ENCODE measurements at places on chromosomes 2 and 18.

DNA sequence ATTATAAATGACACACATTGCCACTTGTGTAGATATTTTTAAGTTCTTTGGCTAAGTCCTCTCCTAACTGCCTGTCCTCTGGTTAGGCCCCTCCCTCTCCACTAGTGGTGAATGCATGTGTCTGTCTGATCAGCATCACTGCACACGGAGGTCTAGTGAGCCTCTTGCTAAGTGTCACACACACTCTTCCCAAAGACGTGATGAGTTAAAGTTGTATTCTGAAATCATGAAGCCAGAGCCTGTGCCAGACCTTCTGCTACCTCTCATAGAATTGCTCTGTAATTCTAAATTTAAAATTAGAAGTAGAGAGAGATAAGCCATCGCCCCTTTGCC lies 41.3 kb downstream of the RALB start:
- DNase-seq = no peak

DNA sequence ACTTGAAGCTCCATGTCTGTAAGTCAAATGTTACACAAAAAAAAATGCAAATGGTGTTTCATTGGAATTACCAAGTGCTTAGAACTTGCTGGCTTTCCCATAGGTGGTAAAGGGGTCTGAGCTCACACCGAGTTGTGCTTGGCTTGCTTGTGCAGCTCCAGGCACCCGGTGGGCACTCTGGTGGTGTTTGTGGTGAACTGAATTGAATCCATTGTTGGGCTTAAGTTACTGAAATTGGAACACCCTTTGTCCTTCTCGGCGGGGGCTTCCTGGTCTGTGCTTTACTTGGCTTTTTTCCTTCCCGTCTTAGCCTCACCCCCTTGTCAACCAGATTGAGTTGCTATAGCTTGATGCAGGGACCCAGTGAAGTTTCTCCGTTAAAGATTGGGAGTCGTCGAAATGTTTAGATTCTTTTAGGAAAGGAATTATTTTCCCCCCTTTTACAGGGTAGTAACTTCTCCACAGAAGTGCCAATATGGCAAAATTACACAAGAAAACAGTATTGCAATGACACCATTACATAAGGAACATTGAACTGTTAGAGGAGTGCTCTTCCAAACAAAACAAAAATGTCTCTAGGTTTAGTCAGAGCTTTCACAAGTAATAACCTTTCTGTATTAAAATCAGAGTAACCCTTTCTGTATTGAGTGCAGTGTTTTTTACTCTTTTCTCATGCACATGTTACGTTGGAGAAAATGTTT lies 97.9 kb upstream of the IL1R2 start:
- DNase-seq = no peak

DNA sequence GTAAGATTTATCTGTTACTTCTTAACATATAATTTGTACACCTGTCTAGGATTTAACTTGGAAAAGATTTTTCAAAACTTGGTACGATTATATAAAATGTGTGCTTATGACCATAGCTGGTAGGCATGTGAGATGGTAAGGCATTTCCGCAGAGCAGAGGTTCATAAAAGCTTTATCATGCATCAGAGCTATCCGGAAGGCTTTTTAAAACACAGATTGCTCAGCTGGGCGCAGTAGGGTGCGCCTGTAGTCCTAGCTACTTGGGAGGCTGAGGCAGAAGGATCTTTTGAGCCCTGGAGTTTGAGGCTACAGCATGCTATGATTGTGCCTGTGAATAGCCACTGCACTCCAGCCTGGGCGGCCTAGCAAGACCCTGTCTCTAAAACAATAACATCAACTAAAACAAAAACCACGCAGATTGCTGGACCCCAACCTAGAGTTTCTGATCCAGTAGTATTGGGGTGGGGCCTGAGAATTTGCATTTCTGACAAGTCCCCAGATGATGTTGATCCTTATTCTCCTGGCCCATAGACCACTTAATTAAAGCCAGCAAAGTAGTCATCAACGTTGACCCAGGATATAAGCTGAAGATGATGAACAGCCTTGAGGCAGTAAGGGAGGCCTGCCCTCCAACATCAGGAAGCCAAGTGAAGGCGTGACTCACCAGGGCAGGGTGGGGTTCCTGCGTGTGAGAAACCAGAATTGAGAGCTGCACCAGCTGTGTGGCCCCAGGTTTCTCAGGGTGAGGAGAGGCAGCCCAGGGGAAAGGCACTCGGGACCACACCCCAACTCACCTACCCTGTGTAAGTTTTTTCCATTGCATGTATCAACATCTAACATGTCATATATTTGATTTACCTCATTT lies 21.6 kb upstream of the SLC20A1 start:
- DNase-seq = no peak

- no peak for DNase-seq
Observed at GRCh38 chr2:128282246-128282975, 36.3 kb downstream of the HS6ST1 start.

DNA sequence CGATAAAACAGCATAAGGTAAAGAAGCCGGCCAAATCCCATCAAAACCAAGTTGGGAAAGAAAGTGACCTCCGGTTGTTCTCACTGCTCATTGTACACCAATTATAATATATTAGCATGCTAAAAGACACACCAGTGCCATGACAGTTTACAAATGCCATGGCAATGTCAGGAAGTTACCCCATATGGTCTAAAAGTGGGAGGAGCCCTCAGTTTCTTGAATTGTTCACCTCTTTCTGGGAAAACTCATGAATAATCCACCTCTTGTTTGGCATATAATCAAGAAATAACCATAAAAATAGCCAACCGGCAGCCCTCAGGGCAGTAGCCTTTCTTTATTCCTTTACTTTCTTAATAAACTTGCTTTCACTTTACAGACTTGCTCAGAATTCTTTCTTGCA lies 544.9 kb upstream of the SETBP1 start:
- DNase-seq = no peak

DNA sequence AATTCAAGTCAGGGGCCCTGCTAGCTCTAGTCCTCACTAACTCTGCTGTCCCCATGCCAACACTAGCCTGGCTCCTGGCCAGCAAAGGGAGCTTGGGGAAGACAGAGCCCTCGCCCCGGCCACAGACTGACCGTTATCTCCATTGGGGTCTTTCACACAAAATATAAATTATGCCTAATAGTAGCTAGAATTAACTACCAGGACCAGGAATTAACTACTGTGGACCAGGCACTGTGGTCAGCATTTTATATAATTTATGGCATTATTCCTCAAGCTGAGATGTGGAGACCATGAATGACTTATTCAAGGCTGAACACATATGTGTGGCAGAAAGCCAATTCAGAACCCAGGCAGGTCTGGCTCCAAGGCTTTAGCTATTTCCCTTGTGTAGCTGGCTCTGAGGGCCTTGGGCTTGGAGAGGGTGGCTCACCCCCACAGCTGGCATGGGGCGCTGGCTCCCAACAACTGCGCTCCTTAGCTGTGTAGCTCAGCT lies 49.2 kb downstream of the CELF4 start:
- DNase-seq = no peak

DNA sequence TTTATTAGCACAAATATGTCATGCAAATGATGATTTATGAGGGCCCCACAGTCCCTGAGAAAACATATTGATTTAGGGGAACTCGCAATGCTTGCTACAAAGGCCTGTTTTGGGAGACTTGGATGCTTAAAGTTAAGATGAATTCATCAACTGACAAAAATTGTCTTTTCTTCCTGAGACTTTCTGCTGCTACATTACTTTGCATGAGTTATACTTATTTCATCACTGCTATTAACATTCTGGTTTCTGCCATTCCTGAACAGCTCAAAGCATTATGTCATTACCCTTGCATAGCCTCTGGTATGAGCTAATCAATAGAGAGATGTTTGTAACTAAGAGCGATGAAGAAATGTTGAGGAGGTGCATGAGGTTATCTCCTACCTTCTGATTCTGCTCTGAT lies 74.4 kb downstream of the SOX11 start:
- no peak for DNase-seq

DNA sequence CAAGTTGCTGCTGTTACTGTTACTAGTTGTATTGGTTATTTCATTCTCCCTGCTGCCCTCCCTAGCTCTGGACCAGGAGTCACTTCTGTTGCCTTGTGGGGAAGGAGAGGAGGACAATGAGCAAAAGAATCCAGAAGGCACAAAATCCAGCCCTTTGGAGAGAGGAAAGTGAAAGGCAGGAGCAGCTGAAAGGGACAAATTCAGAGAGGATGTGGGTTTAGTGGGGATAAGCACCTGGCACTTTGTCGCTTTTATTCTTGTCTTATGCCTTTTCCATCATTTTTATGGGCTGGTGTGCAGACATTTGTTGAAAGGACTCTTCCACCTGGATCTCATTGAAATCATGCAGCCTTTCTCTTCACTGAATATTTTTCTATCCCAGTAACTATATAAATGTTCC lies 24.3 kb upstream of the LTBP1 start:
- no peak for DNase-seq

DNA sequence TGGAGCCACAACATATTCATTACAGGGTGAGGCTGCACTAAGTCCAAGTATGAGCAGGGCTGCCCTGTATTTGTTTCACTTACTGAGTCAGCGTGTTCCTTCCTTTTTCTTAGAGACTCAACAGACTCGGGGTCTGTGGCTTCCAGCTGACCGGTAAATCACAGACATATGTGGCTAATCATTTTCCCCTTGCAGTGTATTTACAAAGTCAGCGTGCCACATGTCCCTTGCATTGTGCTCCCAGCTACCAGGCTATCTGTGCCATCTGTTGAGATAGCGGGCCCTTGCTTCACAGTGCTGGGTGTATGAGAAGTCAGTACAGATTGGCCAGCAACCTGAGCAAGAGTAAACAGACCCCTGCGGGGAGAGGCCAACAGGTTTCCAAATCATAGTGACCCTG lies 254.3 kb downstream of the LRRTM1 start:
- DNase-seq = no peak

- DNase-seq = no peak
Observed at GRCh38 chr18:49228187-49228586, 232.3 kb downstream of the DYM start.

DNA sequence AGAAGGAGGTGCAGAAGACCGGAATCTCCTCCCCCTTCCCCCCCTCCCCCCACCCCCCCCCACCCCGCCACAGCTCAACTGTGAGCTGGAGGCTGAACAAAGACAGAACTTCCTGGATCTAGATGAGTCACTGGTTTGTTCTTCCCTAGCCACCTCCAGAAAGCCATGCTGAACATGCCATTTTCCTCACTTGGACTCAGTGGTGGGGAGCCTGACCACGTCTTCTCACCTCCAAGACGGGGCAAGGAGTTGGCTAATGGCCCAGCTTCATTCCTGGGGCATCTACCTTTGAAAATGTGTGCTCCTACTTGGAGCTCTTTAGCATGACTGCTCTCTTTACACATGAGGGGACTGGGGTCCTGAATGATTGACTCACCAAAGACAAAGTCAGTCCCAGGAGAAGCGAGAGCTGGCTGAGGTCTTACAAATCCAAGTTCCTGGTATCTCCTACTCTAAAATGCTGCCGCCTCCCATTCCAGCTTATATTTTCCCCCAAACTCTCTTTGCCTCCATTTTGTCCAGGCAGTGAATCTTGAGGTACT lies 22.6 kb upstream of the FZD5 start:
- no peak for DNase-seq

Measured in NCI-H526 treated with DMSO at 0.1 percent for 48 hours (cell line).